ENCODE measurements at places on chromosomes 7 and 10.

DNA sequence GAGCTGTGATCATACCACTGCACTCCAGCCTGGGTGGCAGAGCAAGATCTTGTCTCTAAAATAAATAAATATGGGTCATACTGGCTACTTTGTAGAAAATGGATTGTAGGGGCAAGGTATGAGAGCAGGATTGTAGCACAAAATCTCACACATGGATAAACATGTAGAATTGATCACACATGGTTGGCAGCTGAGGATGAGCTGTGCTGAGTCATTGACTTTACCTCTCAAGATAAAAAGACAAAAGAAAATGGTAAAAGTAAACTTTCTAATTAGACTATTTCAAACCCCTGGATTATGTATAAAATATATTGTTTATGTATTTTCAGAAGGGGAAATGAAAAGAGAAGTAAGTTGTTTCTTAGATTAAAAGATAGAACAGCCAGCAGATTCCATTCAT lies 69.3 kb downstream of the APBB1IP start:
- no peak for DNase-seq

GRCh38 chr10:71381611-71382010 lies 15.1 kb upstream of the CDH23 start:
- no peak for DNase-seq

DNA sequence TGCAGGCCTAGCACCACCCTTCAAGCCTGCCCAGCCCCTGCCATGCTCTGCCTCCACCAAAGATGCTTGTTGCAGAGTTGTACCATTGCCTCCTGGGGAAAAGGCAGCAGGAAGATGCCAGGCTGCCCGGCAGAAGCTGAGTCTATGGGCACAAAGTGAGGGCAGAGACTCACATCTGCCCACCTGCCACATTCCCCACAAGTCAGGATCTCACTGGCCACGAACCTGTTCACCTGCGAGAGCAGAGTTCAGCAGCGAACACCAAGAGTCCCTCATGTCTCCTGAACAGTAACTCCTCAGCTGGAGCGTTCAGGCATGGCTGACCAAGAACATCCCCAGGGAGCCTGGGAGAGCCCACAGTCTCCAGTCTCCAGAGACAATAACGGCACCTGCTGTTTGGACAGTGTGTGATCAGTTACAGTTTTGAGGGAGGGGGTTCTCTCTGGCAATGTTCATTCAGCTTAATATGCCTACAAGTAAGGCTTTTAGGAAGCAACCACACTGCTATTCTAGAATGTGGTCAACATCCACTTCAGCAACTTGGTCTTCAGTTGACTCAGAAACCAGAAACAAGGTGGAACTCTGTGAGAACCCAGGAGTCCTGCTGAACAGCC lies 78.5 kb downstream of the GRID1 start:
- DNase-seq, result no peak

GRCh38 chr10:62651341-62651740 lies 153.2 kb upstream of the ADO start:
- no peak for DNase-seq

DNA sequence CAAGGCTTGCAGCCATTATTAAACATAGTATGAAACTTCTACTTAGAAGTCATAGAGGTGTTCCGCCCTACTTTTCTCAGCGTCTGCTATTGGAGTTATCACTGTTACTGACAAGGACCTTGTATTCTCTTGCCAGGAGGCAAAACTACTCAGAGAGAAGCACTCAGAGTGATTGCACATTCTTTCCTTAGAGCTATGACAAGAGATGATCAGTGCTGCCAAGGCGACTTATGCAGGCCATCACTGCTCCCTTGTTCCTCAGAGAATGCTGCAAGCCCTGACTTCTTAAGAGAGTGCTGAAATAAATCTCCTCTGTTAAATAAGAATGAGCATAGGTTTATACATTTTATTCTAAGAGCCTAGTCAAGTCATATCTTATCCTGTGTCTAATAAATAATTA lies 534.6 kb upstream of the PHF14 start:
- no peak for DNase-seq

GRCh38 chr10:62627983-62628382 lies 176.5 kb upstream of the ADO start:
- DNase-seq, result no peak

DNA sequence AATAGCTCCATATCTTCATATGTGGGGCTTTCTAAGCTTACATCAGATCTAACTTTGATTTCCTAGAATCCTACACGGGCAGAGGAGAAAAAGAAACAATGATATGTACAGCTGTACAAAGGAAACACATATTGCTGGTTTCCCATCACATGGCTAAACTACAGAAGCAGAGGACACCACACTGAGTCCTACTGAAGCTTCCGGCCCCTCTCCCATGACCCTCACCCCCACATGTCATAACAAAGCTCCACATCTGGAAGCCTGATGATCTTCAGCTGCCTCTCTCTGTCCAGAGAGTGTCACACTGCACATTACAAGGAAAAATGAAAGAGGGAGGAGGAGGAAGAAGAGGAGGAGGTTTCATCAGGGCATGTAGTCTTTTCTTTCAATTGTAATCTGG lies 14.0 kb downstream of the SLC16A12 start:
- DNase-seq, result no peak

DNA sequence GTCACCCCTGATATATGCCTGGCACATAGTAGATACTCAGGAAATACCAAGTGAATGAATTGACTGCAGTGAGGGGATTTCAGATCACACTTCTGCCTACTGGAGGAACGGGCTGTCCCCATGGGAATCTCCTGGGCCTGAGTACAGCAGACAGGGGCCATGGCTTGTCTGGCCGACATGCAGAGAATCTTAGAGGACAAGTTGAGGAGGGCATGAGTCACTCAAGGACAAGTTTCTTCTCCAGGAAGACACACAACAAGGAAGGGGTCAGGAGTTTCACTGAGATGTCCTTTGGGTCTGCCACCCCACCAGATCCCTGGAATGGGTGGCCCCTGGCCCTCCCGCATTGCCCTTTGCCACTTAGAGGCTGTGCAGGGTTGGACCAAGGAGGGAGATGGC lies 20.7 kb downstream of the PLPP4 start:
- DNase-seq, result no peak

DNA sequence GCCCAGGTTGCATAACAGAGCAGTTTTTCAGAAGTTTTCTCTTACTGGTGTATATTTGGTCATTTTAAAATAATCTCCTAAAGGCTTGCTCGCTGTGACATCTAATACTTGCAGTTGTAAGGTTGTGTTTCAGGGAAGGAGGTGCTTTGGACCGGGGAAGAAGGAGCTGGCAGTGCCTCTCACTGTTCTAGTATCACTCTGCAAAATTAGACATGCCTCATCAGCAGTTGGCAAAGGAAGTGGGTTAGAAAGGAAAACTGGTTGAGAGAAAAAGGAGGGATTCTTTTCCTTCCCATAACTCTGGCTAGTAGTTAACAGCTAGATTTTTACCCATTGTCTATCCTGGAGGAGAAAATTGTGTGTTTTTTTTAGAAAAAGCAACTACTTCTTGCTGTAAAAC lies 34.8 kb downstream of the CUL1 start:
- no peak for DNase-seq

DNA sequence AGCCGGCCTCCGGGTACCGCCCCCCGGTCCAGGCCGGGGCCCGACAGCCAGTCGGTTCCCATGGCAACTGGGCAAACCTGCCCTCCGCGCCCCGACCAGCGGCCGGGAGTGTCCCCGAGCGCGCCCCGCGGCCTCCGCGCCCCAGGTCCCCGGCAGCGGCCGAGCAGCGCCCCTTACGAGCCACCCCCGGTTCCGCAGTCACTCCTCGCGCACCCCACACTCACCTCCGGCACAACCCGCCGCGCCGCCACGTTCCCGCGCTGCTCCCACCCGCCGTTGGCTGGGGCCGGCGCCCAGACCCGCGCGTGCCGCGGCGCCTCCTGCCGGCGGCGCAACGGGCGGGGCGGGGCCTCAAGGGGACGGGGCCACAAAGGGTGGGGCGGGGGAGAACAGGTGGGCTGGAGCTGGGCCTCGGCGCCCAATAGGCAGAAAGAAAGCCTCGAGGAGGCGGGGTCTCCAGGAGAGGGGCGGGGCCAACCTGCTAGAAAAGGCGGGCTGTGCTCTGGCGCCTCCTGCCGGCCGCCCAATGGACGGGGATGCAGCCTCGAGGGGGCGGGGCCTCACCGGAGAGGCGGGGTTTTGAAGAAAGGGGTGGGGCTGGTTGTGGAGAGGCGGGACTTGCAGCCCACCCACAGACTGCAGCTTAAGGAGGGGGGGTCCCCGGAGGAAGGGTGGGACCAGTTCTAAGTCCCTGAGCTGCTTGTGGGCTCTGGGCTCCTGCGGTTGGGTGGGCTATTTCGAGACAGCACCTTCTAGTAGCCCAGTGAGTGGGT lies at the start of gene RADIL:
RADIL (minus strand) TSS at position 345 of the 773 bp plus-strand sequence. CDS start 5,577 bp downstream, outside the sequence.
- DNase-seq, result peak; percentile 76

DNA sequence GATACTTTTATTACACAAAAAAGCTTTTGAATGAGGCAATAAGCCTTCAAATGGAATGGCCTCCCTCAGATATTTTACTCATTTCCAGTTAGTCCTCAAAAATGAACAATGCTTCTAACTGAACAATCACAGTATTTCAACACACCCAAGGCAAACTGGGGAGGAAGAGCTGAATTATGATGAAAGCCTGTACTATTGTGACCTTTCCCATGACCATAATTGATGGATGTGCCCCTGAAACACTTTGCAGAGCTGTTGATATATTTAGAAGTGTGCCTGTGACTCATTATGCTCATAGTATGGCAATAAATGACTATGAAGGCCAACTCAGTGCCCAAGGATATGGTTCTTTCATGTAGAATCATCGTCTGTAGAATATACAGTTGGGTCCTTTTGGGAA lies 248.1 kb downstream of the AHR start:
- DNase-seq, result no peak

- DNase-seq, result no peak
Observed at GRCh38 chr7:116686812-116687419, 14.9 kb downstream of the MET start.

DNA sequence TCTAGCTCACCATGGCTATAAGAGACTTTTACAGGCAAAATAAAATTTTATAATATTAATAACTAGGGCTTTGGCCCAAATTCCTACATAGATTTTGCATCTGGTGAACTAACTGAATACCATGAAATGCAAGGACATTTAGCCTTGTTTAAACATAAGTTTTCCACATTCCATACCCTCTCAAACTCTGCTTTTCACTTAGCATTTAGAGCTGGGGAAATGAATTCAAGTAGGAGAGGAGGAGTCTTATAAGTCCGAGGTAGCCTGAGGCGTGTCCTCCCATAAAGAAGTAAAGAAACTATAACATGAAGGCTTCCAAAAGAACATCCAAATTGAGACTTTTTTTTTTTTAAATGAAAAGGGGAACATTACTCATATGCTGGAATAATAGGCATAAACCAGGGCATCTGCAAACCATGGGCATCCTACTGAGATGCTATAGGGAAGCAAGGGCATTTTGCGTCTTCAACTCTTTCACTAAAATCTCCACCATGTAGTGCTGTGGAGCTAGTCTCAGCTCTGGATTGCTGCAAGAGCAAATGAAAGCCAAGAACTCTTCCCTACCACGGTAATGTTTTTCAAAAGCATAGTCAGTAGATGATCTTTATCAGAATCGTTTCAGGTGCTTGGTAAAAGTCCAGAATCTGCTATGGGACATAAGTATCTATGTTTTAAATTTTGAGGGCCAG lies 79.1 kb downstream of the PALS2 start:
- DNase-seq, result no peak

DNA sequence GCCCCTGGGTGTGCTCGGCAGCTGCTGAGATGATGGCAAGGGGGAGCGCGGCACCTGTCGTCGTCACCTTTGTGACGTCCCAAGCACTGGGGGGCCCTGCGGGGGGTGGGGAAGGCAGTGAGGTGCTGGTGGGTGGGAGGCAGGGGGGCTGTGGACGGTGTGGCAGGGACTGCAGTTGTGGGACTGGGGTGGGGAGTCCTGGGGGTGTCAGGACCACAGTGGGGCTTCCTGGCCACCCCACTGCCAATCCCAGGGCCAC lies 82.2 kb downstream of the DNAJB6 start:
- no peak for DNase-seq

GRCh38 chr7:98203964-98204605 lies 7.2 kb upstream of the BHLHA15 start:
- no peak for DNase-seq

- no peak for DNase-seq
Observed at GRCh38 chr7:103915680-103916357, 73.6 kb downstream of the RELN start.

Measured in CMK (cell line).